ENCODE measurements at places on chromosomes 4 and X.

DNA sequence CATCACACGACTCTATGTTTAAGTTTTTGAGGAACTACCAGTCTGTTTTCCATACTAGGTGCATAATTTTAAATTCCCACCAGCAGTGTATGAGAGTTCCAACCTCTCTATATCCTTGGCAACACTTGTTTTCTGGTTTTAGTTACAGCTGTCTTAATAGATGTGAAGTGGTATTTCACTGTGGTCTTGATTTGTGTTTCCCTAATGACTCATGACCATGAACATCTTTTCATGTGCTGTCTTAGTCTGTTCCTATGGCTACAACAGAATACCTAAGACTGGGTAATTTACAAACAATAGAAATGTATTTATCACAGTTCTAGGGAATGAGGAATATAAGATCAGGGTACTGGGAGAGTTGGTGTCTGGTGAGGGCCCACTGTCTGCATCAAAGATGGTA is 51.5 kb upstream of the GPR78 start:
- no peak for DNase-seq

DNA sequence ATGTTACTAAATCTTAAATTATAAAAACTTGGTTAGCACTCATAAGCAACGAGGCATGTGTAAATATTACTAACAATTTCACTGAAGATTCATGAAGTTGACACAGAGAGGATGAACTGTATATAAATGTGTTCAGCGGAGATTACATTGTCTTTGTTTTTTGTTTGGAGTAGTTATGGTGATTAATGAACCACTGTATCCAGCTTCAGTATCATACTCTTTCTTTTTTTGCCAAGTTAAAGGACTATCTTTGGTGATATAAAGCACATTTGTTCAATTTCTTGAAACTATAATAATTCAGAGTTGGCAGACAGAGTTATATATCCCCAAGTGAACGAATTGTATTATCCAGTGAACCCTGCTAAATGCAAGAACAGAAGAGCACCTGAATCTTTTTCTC is 497.6 kb downstream of the CCSER1 start:
- no peak for DNase-seq

DNA sequence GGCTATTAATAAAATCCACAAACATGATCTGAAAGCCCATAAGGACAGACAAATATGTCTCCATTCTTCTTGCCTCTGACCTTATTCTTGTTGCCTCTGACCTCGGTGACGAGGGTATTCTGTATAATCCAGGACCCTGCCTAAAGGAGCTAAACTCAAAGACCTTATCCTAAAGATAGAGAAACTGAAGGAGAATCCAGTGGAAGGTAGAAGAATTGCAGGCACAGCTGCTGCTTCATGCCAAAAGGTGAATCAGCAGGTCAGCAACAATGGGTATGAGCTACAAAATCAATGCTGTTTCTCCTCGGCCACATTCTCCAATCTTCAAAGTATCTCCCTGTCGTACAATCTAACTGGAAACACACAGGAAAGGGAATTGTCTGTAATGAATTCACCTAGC is 71.4 kb downstream of the INTS6L start:
- DNase-seq: no peak

DNA sequence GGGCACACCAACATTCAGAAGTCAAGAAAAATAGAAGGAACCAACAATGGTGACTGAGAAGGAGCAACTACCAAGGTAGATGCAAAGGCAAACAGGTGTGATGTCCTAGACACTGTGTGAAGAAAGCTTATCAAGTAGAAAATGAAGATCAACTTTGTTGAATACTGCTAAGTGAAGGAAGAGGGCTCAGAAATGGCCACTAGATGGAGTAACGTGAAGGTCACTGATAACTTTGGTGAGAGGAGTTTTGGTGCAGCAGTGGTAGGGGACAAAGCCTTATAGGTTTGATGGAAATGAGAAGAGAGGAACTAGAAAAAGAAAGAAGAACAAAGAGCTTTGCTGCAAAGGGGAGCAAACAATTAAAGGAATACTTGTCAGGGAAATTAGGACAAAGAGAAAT is 23.5 kb downstream of the OTC start:
- no peak for DNase-seq

DNA sequence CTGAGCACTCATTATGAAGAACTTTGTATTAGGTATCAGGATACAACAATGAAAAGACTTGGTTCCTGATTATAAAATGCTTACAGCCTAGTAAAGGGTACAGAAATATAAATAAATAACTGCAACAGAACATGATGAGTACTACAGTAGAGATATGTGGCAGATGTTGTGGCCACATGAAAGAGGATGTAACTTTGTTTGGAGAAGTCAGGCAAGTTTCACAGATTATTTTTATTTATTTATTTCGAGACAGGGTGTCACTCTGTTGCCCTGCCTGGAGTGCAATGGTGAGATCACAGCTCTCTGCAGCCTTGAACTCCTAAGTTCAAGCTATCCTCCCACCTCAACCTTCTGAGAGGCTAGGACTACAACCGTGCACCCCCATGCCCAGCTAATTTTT is 15.8 kb upstream of the UBE2K start:
- no peak for DNase-seq

DNA sequence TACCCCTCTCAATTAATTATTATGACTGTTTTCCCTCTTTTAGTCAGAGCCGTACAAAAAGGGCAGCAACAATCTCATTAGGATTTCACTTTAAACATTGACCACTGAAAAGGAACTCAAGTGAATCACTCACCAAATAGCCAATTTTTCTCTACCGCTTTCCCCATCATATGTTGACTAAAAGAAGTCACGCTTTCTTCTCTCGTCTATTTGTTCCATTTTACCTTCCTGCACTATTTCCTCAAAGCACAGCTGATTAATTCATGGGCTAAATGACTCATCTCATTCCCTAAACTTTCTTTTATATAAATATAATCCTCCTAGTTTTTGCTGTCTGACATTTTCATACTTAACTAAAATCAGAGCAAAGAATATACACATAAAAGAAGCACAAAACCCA is 8.2 kb downstream of the MID1 start:
- DNase-seq: no peak

- DNase-seq: no peak
Observed at GRCh38 chrX:11740794-11741193, 17.2 kb upstream of the MSL3 start.

- no peak for DNase-seq
Observed at GRCh38 chr4:104868958-104869357, 277.7 kb upstream of the TET2 start.

DNA sequence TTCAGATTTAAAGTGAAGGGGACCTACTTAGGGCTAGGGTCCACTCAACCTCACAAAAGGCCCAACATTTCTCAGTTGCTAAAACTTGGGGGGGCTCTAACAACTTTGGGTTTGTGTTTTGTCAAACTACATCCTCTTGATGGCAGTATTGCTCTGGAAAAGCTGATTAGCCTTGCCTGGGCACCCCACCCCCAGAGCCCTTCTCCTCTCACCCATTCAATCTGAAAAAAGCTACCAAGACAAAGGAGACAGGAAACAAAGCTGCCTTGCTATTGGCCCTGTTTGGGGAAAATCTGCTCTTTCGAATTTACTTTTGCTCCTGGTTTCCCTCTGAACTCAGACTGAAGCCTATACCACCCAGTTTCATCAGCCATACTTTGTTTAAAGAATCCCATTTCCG is 195.2 kb upstream of the STK26 start:
- DNase-seq: no peak

DNA sequence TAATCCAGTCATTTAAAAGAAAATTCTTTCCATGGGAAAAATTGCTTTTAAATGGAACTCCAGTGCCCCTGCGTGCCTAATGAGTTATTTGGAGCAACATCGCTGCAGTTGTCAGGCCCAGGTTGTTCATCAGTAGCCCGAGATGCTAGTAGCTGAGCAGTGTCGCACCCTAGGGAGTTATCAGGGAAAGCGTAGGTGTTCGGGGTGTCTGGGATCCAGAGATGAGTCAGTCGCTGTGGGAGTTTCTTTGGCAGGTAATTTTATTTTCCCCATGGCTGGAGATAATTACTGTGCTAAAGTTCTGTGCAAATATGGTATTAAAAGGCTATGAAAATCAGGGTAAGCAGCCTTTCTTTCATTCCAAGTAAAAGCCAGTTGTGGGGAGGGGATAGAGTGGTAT is 49.4 kb downstream of the ANXA3 start:
- no peak for DNase-seq

DNA sequence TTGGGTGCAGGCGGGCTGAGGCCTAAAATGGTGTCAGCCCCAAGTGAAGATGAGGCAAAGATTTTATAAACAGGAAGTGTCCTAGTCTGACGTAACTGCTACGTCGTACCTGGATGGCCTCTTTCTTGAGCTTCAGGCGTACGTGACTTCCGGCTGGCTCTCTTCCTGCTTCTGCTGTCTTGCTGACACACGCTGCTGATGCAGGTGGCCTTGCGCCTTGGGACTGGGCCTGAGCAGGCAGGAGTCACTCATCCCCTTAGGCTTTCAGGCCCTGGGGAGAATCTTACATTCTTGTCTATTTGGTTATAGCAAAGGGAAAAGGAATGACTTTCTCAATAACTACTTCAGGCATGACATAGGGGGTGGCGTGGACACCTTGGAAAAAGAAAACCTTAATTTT is 20.1 kb upstream of the ABRAXAS1 start:
- DNase-seq: no peak

DNA sequence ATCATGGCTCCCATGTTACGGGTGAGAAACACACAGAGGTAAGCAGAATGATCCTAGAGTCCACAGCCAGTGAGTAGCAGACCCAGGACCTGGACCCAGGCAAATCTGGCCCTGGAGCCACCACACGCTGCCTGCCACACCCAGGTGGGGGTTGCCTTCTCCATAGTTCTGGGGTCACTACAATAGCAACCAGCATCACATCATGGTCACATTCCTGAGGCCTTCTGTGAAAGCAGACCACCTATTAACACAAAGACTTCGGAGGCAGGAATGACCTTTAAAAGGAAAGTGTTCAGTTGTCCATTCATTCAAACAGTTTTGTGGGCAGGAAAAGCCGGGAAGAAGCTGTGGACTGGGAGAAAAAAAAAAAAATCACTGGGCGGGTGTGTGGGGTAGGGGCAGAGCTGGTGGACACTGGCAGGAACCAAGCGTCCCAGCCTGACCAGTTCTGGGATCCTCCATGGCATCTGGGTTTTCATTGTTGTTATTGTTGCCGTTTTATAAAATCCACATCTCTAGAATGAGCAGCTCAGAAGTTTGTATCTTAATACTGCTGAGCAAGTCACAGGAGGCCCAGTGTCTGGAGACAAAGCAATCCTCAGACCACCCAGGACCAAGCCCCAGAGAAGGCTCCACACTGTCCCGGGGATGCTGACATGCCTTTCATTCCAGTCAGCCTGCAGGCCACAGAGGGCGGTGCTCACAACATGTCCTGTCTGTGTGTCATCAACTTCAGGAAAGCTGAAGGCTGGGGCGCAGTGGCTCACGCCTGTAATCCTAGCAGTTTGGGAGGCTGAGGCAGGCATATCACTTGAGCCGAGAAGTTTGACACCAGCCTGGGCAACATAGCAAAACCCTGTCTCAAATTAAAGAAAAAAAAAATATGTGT is 67.0 kb downstream of the SEL1L3 start:
- DNase-seq: no peak

DNA sequence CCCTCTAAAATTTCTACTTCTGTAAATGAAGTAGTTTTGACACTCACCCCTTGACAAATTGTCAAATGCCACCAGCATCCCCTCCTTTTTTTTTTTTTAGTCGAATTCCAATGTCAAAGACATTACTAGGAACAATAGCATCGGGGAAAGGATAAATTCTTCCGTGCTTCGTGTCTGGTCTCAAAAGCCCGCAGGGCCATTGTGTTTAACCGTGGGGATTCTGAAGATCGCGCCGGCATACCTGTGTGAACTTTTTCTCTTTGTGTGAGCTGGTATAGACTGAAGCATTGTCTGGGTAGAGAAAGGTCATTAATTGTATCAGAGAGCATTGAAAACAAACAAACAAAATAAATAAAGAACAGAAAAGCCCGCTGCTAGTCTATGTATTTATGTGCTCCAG is 313.9 kb downstream of the ASMT start:
- no peak for DNase-seq

- DNase-seq: no peak
Observed at GRCh38 chr4:160318567-160319220, 1215.8 kb downstream of the RAPGEF2 start.

Measured in activated CD4-positive, alpha-beta T cell treated with anti-CD3 and anti-CD28 coated beads for 24 hours (primary cell).